HAP-1 (cell line): ENCODE measurements at places on chromosomes 13 and 19.

DNA sequence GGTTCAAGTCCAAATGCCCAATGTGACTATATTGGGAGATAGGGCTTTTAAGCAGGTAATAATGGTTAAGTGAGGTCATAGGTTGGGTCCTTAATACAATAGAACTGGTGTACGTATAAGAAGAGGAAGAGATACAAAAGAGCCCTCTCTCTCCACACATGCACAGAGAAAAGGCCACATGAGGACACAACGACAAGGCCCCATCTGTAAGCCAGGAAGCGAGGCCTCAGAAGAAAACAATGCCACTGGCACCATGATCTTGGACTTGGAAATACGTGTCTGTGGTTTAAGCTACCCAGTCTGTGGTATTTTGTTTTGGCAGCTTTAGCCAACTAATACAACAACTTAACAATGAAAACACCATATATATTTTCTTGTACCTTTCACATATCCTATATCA is 23.4 kb upstream of the RFC3 start:
- no peak for DNase-seq

GRCh38 chr13:38657191-38657590 is 29.7 kb upstream of the FREM2 start:
- no peak for DNase-seq

- DNase-seq = no peak
These were observed 548.5 kb upstream of the SLC10A2 start for GRCh38 chr13:103614761-103615160.

DNA sequence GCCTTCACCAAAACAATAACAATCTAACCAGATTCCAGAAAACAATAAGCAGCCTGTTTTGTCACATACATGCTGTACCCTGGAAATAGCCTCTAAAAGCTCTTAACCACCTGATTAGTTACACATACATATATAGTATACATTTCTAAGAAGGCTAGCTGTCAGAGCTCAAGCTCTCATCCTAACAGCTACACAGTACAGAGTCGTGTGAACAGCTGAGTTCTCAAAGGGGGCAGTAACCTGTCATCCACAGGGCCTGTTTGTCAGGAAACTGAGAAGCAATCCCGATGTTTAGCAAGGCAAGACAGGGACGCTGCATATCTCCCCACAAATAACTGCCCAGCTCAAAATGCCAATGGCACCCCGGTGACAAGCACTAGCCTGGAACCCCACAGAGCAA is 56.9 kb downstream of the STK24 start:
- no peak for DNase-seq

GRCh38 chr13:30998136-30999088 is 66.0 kb downstream of the TEX26 start:
- DNase-seq = no peak

DNA sequence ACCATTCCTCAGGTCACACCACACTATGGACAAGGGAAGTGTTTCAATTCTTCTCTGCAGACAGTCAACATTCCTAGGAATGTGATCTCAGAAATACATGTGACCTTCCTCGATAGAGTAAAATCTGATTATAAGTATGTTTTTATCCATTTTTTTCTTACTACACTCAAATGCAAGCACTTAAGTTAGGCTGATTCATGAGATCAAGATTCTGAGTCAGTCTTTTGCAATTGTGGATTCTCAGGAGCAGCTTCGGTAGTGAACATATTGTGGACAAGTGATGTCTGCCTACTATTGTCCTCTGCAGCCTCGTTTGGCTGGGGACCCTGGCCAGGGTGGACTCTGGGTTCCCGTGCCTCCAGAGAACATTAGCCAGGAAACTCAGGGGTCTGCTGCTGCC is 3.2 kb downstream of the SERPINE3 start:
- no peak for DNase-seq

DNA sequence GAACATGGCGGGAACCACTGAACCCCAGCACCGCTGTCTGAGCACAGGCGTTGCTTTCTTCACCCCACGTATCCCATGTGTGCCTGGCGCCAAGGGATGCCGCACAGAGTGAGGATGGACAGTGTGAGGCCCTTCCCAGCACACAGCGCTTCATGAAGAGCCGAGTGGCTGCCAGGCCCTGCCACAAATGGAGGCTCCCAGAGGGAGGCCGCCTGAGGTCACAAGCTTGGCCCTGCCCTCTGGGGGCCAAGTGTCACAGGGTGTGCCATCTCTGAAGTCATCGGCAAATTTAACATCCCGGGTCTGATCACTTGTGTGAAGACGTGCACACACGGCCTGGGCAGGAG is 24.4 kb downstream of the MPND start:
- no peak for DNase-seq

- DNase-seq = no peak
These were observed 77.2 kb downstream of the KLF12 start for GRCh38 chr13:74056801-74057542.

DNA sequence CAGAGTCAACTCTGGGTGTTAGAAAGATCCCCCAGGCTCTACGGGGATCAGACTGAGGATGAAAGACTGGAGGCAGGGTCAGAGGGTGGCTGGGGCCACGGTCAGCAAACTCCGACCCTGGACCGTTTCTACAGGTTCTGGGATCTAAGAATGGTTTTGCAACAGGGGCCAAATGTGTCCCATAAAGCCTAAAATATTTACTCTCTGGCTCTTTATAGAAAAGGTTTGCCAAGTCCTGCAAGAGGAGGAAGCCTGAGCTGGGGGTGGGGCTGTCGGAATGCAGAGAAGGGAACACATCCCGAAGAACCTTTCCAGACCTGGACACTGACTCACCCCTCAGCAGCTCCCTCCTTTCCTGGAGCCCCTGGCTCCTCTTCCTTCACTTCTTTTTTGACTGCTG is 20.7 kb downstream of the LIG1 start:
- DNase-seq = no peak

GRCh38 chr19:48868114-48868886 is at the start of gene PLEKHA4:
PLEKHA4 (minus strand) TSS chr19:48868617; CDS start chr19:48867620, 997 bp downstream.
- no peak for DNase-seq

- DNase-seq = no peak
These were observed 67.3 kb upstream of the SACS start for GRCh38 chr13:23500849-23501248.

DNA sequence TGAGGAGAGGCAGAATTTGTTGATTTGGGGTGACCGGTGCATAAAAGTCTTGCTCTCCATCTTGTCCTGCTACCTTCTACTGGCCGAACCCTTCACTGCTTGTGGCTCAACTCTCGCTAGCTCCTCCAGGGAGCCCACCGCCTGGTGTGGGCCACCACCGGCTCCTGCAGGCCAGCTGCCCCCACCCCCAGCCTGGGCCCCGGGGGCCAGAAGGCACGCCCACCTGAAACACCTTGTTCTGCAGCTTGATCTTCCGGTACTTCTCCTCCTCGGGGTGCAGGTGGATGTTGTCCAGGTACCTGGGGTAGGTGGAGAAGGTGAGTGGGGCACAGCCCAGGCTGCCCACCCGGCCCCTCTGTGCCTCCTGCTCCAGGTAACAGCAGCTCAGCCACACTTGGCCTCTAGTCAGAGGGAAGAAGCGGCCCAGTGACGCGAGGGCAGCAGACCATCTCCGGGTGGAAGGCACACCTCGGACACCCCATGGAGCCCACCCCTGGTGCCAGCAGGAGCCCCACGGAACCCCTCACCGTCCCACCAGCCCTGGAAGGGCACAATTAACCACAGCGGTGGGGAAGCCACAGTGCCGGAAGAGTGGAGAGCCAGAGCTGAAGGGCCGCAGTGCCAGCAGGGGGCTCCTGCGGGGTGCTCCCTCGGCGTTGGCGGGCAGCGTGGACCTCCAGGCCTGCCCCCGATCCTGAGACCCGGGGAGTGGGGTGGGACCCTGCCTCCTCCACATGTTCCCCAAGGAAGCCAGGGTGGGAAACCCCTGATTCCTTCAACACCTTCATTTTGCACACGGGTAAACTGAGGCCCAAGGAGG is 10.1 kb downstream of the UBXN6 start:
- DNase-seq = no peak

DNA sequence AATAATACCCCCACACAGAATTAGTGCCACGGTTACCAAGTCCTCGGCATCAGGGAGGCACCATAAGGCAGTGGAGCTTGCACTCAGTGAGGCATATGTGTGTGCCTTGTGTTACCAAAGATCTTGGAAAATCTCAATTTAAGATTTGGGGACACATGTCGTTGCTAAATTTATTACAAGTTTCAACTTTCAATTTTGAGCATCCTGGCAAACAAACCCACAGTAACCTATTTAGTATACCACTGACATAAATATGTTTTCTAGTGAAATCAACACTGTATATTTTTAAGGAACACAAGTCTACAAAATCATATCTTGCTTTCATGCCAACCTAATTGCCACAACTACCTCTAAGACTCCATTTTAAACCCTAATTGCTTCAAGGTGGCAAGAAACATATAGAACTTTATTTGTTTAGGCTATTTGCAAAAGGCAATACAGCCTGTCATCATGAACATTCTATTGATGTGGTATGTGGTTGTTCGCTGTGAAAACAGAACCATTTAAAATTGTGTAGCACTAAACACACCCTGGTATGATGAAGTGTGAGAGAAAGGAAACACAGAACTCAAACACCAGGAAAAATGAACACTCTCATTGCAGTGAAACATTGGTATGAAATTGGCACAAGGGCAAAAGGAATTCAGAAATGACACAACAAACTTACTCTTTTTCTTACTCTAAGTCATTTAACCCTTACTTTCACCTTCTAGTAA is 531.1 kb downstream of the IRS2 start:
- DNase-seq = no peak
